Naive B cell (primary cell): ENCODE measurements at places on chromosomes 1 and 21.

DNA sequence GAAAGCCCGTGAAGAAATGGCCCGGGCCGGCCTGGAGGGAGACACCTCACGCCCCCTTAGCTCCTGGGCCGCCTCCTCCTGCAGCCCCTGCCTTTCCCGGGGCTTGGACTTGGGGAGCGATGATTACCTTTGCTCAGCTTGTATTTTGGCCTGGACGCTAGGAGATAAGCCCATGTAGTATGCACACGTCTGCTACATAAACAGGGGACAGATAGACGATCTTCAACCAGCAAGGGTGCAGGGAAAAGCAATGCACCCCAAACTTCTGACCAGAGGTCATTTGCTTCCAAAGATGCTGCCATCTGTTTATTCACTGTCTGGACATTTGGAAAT is 936 bp downstream of the TP73 start:
- no peak for DNase-seq

DNA sequence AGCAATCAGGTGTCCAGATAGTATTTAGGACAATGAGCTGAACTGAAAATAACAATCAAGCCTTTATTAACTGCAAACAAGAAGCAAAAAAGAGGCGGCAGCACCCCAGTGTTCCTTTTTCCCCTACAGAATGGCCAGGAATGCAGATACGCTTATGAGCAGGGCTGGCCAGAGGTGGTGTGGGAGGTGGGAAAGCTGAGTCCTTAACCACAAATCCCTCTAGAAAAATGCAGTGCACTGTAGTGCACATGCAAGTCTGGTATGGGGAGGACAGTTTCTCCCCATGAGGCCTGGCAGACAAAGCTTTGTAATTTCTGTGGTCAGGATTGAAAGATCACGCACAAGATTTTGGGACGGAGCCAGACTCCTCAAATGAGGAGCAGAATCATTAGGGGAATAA is 10.7 kb upstream of the IFNAR1 start:
- no peak for DNase-seq

DNA sequence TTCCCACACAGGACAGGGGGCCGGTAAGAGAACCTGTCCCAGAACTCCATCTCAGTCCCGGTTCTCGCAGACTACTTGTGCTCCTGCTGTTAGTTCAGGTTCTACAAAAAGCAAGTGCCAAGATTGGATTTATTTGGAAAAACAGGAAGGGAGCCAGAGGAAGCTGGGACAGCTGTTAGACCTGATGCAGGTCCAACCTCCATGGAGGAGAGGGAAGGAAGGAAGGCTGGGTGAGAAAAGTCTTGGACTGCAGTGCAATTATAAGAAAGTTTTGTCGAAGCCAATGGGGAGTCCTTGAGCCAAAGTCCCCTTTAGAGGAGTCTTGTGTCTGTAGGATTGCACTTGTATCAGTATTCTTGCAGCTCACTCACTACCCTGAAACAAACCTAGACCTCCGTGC is 191.2 kb downstream of the GREM2 start:
- DNase-seq = no peak

DNA sequence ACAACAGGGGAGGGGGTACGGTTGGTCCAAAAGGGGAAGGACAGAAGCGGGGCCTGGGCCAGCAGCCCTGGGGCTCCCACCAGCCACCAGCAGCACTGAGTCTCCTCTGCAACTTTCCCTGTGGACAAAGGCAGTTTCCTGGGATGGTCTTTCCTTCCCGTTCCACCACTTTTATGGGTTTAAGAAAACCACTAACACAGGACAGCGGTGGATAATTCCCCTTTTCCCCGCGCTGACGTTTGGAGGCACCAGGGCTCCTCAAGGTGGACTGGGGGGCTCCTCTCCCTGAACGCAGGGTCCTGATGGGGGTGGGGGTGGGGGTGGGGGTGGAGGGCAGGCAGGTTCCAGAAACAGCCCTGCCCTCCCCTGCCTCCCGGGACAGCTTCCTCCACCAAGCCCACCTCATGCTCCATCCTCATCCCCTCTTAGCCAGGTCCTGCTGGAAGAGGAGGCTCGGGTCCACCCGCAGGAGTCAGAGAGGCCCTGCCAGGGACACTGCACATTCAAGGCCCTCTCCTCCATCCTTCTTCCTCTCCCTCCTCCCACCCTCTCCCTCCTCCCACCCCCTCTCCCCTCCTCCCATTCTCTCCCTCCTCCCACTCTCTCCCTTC is 4.8 kb upstream of the COL6A1 start:
- DNase-seq = no peak

DNA sequence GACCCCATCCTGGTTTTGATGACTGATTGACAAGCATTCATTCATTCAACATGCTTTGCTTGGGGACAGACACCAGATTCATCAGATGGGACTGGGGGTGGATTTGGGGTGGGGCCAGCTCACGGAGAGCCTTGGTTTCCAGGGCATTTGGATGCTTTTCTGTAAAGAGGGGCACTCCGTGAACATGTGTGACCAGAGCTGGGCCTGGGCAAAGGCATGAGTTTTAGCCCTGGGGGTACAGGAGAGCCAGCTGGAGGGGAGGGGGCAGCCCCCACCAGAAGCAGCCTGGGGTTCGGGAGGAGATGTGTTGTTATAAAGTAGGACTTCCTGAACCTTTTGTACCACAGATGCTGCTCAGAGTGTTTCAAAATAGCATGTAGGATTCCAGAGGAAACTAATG is 99.7 kb downstream of the RIPK4 start:
- no peak for DNase-seq

GRCh38 chr1:40384887-40385286 is 11.4 kb downstream of the SMAP2 start:
- DNase-seq = no peak

DNA sequence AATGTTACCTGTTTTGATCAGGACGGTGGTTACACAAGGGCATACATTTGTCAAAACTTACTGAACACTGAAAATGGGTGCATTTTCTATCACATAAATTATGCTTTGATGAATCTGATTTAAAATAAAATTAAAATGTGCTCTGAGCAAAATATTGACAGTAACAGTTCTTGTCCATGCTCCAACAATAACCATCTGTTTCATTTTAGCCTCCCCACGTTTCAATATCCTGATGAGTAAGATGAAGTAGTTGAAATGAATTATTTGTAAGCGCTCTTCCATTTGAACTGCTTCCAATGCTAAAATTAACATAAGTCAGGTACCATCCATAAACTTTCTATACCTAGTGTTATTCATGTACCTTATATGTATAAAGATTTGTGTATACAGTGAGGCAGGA is 365.4 kb downstream of the LTN1 start:
- DNase-seq = no peak

DNA sequence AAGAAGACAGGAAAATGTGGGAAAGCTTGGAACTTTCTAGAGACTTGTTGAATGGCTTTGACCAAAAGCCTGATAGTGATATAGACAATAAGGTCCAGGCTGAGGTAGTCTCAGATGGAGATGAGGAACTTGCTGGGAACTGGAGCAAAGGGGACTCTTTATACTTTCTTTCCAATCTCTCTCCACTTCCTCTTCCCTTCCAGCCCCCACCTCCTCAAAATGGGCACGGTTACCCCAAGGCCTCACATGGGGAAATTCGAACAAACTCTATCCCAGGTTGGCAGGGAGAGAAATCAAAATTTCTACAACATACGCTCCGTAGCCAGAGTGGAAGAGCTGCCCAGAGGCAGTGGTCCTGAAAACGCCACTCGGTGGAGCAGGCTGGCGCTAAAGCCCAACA is 15.2 kb downstream of the PPT1 start:
- DNase-seq = no peak

DNA sequence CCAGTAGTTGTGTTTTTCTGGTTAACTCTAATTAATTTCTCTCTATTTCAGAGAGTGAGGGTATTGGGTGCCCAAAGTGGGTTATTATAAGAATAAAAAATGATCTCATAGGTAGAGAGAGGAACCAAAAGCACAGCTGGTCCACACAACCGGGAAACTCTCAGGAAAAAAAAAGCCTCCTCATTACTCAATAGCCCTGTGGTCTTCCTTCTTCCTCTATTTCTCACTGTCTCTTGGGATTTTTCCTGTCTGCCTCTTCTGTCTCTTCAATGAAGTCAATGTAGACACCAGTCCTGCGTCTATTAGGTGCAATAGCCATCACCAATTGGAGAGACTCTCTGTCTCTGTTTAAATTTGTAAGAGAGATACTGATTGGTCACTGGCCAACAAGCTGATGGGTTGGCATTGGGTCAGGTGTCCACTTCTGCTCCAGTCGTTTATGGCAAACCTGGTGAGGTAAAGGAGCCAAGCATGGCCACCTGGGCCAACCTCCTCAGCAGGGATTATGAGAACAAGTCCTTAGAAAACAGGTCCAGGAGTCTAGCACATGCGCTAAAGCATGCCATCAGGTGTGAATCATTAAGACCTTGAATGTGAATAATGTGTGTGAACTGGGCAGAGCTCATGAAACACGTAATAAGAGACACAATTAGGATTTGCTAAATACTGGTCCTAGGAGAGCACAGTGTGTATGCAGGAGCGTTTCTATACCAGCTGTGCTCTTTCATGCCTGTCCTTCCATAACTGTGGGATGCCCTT is 443.0 kb upstream of the RUNX1 start:
- no peak for DNase-seq

DNA sequence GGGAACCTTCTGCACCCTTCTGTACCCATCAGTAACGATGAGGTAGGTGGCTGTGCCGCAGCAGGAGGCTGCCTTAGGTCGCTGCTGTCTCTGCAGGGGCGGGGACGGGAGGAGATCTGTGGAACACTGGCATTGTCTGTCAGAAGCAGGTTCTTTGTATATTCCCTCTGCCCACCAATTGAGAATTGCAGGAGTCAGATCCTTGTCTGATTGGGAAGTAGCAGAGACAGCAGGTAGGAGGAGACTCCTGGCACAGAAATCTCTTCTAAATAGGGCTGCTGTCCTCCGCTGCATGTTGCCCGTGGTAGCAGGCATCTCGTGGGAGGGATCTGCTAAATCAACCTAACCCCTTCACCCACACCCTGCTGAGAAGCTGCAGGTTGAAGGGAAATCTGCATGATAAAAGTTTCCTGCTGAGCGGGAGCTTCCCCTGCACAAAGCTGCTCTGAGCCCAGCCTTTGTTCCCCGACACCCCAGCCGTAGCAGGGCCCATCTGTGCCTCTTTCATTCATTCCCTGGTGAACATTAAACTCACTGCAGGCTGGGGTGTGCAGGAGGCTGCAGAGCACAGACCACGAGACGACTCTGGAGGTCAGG is 15.9 kb downstream of the SARS1 start:
- DNase-seq = no peak

- DNase-seq = no peak
Observed at GRCh38 chr1:216248628-216249027, 174.6 kb downstream of the USH2A start.

DNA sequence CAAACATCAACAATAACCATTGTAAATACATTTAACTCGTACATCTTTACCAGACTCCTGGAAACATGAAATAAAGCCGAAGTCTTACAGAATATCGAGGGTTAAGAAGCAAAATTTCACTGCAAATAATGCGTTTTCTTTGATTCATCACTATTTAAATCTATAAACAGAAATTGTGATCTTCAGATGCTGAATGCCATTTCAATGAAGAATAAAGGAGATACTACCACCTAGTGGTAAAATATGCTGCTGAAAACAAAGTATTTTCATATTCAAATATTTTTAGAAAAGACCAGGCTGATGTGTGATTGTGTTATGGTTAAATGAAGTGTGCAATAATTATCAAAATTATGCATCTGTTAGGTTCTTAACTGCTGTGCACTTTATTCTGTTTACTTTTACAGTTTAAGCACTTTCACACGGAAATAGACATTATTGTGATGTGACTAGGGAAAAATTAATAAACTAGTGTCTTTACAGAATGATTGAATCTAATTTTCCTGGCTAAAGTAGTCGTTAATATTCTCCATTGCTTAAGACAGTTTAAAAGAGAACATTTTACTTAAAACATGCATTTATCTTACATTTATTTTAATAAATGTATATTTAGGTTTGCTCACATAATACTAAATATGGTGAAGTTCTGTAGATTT is 1093.1 kb downstream of the MRPL39 start:
- DNase-seq = peak; percentile 1

GRCh38 chr1:53986458-53986857 is 31.5 kb downstream of the LDLRAD1 start:
- no peak for DNase-seq

DNA sequence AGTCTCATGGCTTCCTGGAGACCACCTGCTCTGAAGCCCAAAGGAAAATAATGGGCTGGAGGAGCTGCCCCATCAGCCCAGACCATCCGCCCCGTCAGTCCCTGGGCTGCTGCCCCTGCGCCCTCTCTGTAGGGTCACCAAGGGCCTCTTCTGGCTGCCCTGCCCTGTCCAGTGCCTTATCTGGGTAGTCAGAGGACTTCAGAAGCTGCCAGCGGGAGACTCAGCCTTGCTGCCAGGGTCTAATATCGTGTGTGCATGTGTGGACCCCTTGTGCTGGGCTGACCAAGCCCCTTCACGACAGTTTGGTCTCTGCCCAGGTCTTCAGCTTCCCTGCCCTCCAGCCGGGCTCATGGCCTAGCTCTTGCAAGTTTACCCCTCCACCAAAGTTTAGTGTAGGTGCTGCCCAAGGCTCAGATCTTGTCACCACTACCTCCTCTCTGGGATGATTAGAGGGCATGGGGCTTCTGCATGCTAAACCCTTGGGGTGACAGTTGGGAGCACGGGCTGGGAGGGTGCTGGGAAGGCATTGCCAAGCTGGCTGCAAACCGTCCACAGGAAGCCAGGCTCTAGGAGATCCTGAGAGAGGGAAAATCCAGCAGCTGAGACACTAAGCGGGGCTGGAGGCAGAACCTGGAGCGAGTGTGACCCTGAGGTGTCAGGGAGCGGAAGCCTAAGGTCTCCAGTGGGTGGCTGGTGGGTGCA is 20.6 kb downstream of the NENF start:
- DNase-seq = no peak

DNA sequence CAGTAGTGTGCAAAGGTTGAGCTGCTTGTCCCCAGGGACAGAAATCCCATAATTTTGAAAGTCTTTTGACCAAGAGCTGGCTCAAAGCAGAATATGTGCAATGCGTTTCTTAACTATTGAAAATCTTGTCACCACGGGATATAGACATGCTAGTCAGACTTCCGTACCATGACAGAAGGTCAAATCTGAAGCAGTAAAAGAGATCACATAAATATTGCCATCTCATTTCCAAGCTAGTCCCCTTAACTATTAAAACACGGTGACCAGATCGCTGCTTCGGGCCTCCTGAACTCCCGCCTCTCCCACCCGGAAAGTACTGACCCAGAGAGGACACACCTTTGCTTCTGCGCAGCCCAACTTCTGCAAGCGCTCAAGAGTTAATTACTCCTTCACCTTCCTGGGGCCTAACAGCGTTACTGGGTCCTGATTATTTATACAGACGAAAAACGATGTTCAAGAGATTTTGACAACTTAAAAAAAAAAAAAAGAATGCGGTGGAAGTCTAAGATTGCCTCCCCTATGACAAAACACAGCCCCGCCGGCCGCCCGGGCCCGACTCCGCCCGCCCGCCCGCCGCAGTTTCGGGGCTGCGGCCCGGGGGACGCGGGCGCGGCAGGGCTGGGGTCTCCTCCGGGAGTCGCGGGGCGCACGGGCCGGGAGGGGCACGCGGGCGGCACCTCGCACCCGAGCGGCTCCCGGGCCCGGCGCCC is 692 bp downstream of the SORT1 start:
- DNase-seq = no peak

DNA sequence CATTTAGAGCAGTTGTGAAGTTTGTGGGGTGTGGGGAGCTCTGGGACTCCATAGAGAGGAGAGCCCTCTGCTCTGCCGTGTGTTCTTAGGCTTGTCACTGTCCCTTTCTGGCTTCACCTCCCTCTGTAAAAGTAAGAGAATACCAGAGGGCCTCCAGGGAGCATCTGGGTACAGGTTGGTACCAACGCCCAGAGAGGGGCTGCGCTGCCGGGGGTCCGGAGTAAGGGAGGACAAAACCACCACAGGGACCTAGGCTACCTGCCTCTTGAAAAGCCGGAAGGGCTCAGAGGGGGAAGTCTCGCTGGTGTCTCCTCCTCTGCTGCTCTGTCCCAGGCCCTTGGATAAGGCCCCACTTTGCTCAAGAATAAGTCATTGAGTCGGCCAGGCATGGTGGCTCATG is 3.1 kb upstream of the TINAGL1 start:
- no peak for DNase-seq
